ENCODE measurements at places on chromosomes 6 and 20.

DNA sequence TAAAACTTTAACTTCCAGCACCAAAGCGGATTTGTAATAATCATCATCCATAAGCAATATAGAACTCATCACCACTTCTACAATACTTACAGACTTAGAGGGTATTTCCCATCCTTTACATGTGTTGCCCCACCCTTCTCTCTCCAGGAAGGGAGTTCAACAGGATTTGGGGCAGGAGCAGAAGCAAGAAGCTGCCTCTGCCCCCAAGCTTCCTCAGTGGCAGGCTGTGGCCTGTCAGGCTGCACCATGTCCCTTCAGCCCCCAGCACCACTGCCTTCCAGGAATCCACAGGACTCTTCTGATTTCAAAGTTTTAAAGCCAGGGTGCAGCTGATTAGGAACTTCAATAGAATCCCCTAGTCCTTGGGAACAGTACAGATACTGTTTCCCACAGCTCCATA lies 36.7 kb upstream of the MCM9 start:
- no peak for DNase-seq

DNA sequence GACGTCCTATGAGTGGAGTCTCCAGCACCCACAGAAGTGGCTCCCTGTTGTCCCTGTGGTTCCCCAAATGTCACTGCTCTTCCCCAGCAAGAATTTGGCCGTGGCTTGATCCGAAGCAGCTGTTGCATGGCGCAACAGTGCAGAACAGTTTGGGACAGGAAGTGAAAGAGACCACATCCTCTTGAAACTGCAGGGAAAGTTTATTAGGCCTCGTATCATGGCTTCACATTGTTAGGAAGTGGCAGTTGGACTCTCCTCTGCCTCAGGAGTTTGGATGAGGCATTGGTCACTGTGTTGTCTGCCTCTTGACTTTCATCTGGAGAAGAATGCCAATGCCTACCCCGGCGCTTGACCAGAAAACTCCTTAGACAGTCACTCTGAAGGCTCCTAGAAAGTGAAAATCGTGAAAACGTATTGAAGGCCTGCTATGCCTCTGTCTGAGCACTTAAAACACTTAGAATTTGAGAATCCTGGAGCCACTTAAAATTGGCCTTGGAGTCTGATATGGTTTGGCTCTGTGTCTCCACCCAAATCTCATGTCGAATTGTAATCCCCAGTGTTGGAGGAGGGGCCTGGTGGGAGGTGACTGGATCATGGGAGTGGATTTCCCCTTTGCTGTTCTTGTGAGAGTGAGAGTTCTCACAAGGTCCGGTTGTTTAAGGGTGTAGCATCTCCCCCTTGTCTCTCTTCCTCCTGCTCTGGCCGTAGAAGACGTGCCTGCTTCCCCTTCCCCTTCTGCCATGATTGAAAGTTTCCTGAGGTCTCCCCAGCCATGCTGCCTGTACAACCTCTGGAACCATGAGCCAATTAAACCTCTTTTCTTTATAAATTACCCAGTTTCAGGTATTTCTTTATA lies 334.9 kb upstream of the JARID2 start:
- peak; percentile 11 for DNase-seq

DNA sequence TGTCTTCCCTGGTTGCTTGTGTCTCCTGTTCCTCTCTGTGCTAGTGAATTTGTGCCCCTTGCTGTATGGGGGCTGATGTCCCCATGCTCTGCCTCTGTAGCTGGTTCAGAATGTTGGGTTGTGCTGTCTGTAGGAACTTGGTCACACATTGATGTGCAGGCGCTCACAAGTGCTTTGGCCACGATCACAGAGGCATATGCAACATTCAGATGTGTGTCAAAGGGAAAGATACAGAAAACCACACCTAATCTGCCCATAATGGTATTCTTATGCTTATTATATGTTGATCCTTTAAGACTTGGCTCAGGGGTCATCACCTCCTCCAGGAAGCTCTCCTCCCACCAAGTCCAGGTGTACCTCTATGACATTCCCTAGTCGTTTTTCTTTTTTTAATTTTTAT lies 17.1 kb upstream of the DHX35 start:
- no peak for DNase-seq

DNA sequence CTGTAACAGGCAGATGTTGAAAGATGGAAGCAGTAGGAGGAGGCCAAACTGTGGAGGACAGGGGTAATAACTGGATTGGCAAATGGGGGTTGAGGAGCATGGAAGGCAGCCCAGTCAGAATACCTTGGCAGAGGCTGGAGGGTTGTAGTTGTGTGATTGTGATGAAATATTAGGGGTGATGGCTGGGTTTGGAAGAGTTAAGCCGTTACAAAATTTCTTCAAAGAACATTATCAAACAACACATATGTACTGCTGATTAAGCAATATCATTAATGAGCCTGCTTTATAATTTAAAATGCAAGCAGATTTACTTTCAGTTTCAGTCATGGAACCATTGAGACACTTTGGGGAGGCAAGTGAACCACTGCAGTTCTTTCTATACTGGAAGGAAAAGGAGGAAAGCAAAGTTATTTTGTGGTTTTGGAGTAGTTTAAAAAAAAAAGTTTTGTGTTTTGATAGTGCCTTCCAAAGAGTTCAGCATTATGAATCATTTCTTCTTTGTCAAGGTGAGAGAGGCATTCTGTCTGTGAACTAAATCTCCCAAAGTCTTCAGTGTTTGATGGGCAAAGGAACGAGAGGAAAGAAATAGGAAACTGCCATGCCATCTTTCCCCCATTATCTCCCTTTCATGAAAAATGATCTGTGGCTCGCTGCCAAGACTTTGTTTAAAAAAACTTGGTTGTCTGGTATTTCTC lies 20.7 kb downstream of the FOXO3 start:
- DNase-seq: no peak

All from activated T-helper 2 cell treated with anti-CD3 and anti-CD28 coated beads, Interferon-gamma antibody, Interleukin-2, Interleukin-4, amounts not matched to agents 10 μg/mL and 5 μg/mL and 100 μg/mL, durations not matched to agents 14 hours and 24 hours and 36 hours (primary cell).